ENCODE measurements at places on chromosomes 12 and 14.

- H3K4me1 ChIP-seq = no peaks in the 10 kb centered on the region
- H3K27ac ChIP-seq = no peak overlapping the region
- no peak overlapping the region for H3K4me3 ChIP-seq
- H3K36me3 ChIP-seq = peaks cover 33% of the 10 kb centered on the region
- no peaks in the 10 kb centered on the region for H3K27me3 ChIP-seq
Measured at GRCh38 chr14:91185721-91186120, 58.8 kb downstream of the GPR68 start.

- H3K4me3 ChIP-seq = no peak overlapping the region
- no peaks in the 10 kb centered on the region for H3K36me3 ChIP-seq
- no peaks in the 10 kb centered on the region for H3K27me3 ChIP-seq
- DNase-seq = no peak
- no peak overlapping the region for H3K27ac ChIP-seq
Measured at GRCh38 chr12:1435456-1435855, 158.9 kb downstream of the FBXL14 start.

DNA sequence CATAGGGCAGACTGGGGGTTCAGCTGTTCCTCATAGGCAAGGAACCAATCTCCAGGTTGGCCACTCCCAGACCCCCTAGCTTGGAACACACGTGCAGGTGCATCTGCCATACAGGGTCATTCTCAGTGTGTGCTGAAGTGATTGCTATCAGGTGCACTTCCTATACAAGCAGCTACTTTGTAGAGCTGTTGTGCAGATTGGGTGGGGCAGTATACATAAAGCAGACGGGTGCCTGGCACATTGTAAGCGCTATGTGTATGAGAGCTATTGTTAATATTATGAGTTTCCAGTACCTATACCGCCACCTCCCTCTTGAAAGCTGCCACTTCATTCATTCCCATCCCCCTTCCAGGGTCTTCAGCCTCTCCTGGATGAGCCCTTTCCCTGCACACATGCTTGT is 17.3 kb downstream of the IRF2BPL start:
- H3K4me1 ChIP-seq = peaks cover 36% of the 10 kb centered on the region
- no peaks in the 10 kb centered on the region for H3K36me3 ChIP-seq
- no peak overlapping the region for H3K27ac ChIP-seq

DNA sequence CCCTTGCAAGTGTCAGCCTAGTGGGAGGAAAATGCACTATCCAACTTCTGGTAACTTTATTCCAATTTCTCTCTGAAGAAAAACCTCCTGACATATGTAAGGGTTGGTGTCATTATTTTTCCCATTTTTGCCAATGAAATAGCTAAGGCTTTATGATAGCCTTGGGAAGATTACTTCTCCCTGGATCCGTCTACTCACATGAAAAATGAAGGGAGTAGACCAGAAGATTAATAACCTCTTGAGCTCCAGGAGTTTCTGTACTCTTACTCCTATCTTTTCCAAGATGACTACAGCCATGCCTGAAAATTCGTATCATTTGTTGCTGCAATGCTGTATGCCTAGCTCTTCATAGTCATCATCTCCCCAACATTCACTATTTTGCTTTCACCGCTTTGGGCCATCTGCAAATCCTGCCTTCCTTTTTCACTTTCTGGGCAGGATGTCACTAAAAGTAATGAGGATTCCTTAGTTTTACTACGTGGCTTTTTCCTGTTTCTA is 18.8 kb downstream of the TC2N start:
- H3K27ac ChIP-seq = no peak overlapping the region
- H3K4me1 ChIP-seq = no peaks in the 10 kb centered on the region
- no peaks in the 10 kb centered on the region for H3K36me3 ChIP-seq

GRCh38 chr14:99164712-99165111 is 107.3 kb downstream of the BCL11B start:
- H3K27ac ChIP-seq = no peak overlapping the region
- peaks cover 6% of the 10 kb centered on the region for H3K27me3 ChIP-seq
- H3K4me1 ChIP-seq = no peaks in the 10 kb centered on the region
- no peak overlapping the region for H3K4me3 ChIP-seq
- no peak for DNase-seq
- H3K36me3 ChIP-seq = no peaks in the 10 kb centered on the region

- no peak overlapping the region for H3K27ac ChIP-seq
- H3K27me3 ChIP-seq = no peaks in the 10 kb centered on the region
- no peak for DNase-seq
- H3K4me1 ChIP-seq = no peaks in the 10 kb centered on the region
- no peak overlapping the region for H3K4me3 ChIP-seq
Measured at GRCh38 chr12:130879212-130879686, 7.4 kb downstream of the RAN start.
